Keratinocyte (primary cell): ENCODE measurements at places on chromosomes 12 and 14. TPM values are rescaled to one million over a fixed set of nuclear protein-coding genes. Genes with fewer than 3 reads are reported as not detected.

GRCh38 chr12:93008044-93008778 lies 79.1 kb upstream of the EEA1 start:
- H3K36me3 ChIP-seq, result no peaks in the 10 kb centered on the region
- no peaks in the 10 kb centered on the region for H3K27me3 ChIP-seq
- DNase-seq, result no peak
- H3K4me3 ChIP-seq, result no peak overlapping the region
- H3K27ac ChIP-seq, result no peak overlapping the region

DNA sequence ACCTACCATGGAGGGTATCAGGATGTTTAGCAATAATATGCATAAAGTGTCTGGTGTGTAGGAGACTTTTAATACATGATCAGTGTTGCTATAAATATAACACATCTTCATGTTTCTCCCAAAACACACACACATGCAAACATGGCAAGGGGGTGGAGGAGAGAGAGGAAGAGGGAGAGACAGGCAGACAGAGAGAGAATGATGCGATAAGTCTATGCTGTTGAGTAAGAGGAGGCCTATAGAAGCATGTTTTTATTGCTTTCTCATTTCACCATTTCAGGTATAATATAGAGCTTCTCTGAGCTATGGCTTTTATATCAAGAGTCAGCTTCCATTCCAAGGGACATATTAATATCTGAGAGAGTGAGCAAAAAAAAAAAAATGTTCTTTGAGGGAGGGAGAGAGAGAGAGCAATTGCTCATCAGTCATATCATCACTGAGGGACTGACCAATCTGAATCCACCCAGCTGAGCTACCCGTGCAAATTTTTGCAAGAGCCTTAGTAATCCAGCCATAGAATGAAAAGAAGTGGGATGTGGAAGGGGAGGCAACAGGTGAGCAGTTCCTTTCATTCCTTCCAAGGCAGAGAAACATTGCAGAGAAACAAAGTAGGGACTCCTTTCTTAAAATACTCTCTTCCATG lies 54.8 kb upstream of the RASSF8 start:
- H3K36me3 ChIP-seq, result no peaks in the 10 kb centered on the region
- no peak for DNase-seq

DNA sequence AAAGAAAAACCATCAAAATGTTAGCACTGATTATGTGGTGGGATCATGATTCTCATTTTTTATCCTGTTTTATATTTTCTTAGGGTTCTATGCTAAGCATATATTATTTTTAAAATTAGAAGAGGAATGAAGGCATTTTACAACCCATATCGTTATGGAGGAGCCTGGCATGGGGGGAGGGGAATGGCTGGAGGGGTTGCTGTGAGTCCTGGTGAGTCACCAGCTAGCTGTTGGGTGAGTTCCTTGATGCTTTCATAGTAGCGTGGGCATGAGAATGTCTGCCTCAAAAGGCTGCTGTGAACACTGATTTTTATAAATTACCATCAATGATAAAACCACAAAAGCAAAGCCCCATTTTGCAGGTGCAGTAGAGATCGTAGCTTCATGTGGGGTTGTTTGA lies 46.9 kb downstream of the C14orf132 start:
- no peak overlapping the region for H3K27ac ChIP-seq
- peaks cover 10% of the 10 kb centered on the region for H3K4me1 ChIP-seq
- peaks cover 16% of the 10 kb centered on the region for H3K27me3 ChIP-seq
- DNase-seq, result no peak
- no peaks in the 10 kb centered on the region for H3K36me3 ChIP-seq

Gene KRT75
- polyA plus RNA-seq, result 59.4 to 151 TPM (median 60.5 TPM) in 3 replicates

Gene CPNE6
- polyA plus RNA-seq, result not detected in 3 replicates
